Natural killer cell treated with Interleukin-12 subunit alpha and Interleukin-12 subunit beta and Interleukin-15 and Interleukin-18, amount 100 ng/mL, for 72 hours (primary cell): ENCODE measurements at places on chromosomes 7 and 10.

- DNase-seq = no peak
Observed at GRCh38 chr10:50850578-50851230, 34.7 kb downstream of the A1CF start.

- no peak for DNase-seq
Observed at GRCh38 chr7:129222064-129222463, 2.8 kb upstream of the AHCYL2 start.

GRCh38 chr7:50262916-50263690 lies 41.4 kb upstream of the IKZF1 start:
- no peak for DNase-seq

- DNase-seq = no peak
Observed at GRCh38 chr7:155663937-155664336, 19.5 kb downstream of the RBM33 start.
